HAP-1 (cell line): ENCODE measurements at places on chromosomes 4 and X.

GRCh38 chr4:184420402-184420801 lies 53.9 kb downstream of the IRF2 start:
- no peak for DNase-seq

DNA sequence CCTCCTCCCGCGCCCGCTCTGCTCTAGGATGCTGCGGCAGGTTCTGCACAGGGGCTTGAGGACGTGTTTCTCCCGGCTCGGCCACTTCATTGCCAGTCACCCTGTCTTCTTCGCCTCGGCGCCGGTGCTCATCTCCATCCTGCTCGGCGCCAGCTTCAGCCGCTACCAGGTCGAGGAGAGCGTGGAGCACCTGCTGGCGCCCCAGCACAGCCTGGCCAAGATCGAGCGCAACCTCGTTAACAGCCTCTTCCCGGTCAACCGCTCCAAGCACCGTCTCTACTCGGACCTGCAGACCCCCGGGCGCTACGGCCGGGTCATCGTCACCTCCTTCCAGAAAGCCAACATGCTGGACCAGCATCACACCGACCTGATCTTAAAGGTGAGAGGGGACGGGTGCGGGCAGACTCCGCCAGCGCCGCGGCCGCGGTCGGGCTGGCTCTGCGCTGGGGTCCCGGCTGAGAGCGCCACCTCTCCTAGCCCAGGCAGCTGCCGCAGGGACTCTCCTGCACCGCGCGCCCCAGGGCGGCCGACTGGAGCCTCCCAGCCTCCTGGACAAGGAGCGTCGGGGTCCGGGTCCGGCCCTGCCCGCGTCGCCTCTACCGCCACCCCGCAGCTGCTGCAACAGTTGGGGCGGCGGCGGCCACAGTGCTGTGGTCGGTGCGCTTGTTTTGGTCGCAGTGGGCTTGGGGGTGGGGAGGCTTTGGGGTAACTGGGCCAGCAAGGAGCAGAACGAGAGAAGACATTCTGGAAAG lies at the start of gene PTCHD1:
PTCHD1 (plus strand) TSS at position 2 of the 752 bp plus-strand sequence; CDS start at position 29, 27 bp downstream.
- no peak for DNase-seq

- DNase-seq: no peak
These were observed 28.4 kb downstream of the APBB2 start for GRCh38 chr4:41185614-41186592.

GRCh38 chr4:133275246-133275645 lies 126.2 kb downstream of the PCDH10 start:
- no peak for DNase-seq

DNA sequence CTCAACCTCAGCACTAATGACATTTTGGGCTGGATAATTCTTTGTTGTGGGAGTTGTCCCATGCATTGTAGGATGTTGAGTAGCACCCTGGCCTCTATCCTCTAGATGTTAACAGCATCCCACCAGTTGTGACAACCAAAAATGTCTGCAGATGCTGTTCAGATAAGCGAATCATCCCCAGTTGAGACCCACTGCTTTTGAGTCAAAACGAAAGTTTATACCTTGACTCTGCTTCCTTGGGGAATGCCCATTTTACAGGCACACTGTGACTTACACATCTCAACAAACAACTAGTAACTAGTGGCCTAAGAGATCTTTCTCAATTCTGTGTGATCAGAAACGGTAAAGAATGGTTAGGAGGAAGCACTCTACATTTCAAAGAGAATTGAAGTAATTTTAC lies 37.0 kb downstream of the SEPSECS start:
- no peak for DNase-seq

GRCh38 chr4:118817178-118817930 lies 18.6 kb downstream of the SEC24D start:
- no peak for DNase-seq

GRCh38 chr4:337932-338758 lies 531 bp downstream of the ZNF141 start:
- DNase-seq: no peak

- no peak for DNase-seq
These were observed 717 bp upstream of the WFS1 start for GRCh38 chr4:6268650-6269615.

DNA sequence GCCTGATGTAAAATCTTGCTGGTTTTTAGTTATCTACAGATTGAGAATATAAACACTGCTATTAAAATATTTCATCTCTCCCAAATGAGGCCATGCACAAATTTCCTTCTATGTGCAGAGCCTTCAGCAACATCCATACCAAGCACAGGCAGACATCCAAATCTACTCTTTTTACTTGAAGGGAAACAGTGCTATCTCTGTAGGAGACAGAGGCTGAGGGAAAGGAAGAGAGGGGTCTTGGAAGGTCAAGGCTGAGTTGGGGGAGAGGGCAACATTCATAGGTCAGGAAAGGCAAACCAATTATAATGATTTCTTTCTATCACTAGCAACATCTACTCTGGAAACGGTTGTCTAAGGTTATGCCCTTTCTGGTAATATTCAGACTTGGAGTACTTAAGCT lies 240.2 kb downstream of the CBR4 start:
- no peak for DNase-seq

GRCh38 chrX:52865343-52865998 lies 2.4 kb downstream of the XAGE3 start:
- DNase-seq: no peak

DNA sequence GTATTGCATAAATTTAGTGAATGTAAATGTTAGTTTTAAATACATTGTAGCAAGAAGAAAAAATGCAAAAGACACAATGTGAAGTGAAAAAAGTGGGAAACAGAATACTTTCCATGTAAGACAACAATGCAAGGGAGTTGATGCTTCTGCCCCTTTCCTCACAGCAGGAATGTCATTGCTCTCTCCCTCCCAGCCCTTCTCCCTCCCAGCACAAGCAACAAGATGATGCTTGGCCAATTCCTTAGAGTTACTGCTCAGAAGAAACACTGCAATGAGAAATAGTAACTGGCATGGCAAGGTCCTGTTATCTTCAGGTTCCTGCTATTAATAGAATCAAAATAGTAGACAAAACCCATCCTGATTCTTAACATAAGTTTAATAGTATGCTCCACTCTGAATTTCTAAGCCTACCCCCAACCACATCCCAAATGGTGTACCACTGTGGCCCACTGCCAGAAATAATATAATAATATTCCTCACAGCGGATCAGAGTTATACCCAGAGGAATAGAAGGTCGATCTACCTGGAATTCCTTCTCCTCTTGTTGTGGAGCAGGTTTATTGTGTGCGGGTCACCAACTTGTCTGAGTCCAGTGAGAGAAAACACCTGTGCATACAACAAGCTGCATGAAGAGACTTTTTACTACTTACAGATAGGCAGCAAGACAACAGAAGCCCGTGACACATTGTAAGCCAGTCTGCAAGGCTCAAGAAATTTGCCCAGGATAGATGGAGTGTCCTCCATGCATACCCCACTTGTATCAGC lies 69.8 kb upstream of the SLC7A11 start:
- no peak for DNase-seq

- no peak for DNase-seq
These were observed 1.2 kb downstream of the TLR6 start for GRCh38 chr4:38855466-38855865.

DNA sequence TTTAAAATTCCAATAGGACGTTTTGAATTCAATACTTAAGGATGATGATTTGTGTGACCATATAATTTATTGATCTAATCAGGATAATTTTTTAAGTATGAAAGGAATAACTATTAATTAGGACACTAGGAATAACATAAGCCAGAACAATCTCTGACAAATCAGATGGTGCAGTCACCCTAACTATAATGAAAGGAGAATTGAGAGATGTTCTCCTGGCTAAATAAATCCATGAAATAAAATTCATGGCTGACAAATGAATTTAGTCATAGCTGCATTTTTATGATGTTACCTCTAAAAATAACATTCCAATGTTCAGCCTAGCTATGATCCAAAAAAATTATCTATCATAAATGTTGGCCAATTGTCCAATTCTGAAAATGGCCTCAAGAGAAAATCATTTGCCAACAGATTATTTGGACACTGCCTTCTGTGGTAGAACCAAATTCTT lies 190.6 kb upstream of the NEIL3 start:
- no peak for DNase-seq

- DNase-seq: no peak
These were observed 112.0 kb downstream of the HHIP start for GRCh38 chr4:144757969-144758368.
